ENCODE measurements at places on chromosomes 7 and 10. TPM values are rescaled to one million over a fixed set of nuclear protein-coding genes. Genes with fewer than 3 reads are reported as not detected.

The HTR5A gene
- polyA plus RNA-seq, result not detected

GRCh38 chr10:16777473-16778370 lies 39.5 kb downstream of the RSU1 start:
- peak; percentile 51 for DNase-seq

The MOGAT3 gene
- 0.60 TPM for polyA plus RNA-seq

- no peak for DNase-seq
Observed at GRCh38 chr7:85829817-85830432, 643.1 kb upstream of the SEMA3D start.

GRCh38 chr10:71419750-71420149 lies 23.0 kb downstream of the CDH23 start:
- no peak for DNase-seq

DNA sequence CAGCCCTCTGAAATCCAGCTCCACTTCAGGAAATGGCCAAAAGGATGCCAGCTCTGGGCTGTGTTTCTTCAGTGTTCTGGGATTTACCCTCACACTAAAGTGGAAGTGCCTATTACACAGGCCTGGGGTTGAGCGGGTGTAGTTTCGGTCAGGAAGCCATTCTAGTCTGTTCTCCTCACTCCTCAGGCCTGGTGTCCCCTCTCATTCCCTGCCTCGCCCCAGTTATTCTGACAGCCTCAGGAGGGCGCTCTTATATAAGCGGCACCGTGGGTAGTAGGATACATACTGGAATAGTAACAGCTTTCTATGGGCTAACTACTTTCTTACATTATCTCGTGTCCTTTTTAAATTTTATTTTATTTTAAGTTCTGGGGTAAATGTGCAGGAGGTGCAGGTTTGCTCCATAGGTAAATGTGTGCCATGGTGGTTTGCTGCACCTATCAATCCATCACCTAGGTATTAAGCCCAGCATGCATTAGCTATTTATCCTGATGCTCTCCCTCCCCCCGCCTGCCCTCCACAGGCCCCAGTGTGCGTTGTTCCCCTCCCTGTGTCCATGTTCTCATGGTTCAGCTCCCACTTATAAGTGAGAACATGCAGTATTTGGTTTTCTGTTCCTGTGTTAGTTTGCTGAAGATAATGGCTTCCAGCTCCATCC lies 12.2 kb upstream of the LGI1 start:
- DNase-seq, result no peak
